ENCODE measurements at places on chromosomes 5 and 9.
A peak's percentile ranks its signal among the peaks of the same experiment; 100 is the strongest.

DNA sequence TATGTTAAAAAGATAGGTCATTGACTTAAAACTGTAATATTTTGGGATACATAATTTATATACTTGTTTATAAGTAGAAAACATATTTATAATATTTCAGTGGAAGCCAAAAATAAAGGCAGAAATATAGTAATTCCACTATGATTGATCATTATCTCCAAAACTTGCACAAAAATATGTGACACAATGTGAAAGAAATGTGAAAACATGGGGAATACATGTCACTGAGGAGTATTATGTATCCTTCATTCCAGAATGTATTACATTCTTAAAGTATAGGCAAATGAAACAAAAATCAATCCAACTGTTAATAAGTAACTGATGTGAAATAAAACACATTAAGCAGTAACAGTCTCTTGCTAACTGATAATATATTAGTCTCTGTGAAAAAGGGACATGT is 236.7 kb downstream of the CDH18 start:
- DNase-seq = no peak

GRCh38 chr5:44331471-44332050 is 57.7 kb downstream of the FGF10 start:
- DNase-seq = no peak

GRCh38 chr9:114899995-114900394 is 30.4 kb downstream of the TNFSF8 start:
- no peak for DNase-seq

- DNase-seq = no peak
Observed at GRCh38 chr9:95785209-95785608, 90.3 kb upstream of the ERCC6L2 start.

DNA sequence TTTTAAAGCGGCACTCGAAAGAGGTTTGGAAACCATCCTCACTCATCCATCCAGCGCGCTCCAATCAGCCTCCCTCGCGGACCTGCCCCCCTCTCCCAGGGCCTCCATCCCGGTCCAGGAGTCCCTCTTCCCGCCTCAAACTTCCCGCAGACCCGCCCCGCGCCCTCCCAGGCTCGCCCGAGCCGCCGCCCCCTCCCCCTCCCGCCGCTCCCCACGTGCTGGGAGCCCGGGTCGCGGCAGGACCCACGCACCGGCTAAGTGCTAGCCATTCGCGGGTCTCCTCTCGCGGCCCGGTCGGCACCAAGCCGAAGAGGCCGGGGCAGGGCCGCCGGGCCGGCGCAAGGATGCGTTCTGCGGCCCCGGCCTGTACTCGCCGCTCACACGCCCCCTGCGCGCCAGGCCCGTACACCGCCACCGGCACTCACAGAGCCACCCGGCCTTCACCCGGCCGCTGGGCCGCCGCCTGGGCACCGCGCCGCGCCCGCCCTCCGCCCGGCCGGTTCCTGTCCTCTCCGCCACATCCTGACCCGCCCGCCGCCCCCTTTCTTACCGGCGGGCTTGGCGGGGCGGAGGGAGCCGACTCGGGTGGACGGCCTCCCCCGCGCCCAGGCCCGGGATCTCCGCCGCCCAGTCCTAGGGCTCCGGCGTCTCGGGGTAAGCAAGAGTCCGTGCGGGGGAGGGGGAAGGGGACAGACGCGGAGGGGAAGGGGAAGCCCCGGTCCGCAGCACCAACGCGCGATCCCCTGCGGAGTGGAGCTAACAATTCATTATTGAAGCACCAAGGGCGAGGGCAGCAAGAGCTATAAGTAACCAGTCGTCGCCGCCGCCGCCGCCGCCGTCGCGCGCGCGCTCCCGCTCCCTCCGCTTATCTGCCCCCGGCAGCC is 576 bp downstream of the CHD1 start:
- DNase-seq = peak; percentile 83

- DNase-seq = no peak
Observed at GRCh38 chr5:81779125-81779915, 28.4 kb upstream of the SSBP2 start.

- no peak for DNase-seq
Observed at GRCh38 chr5:158324236-158324635, 465.3 kb upstream of the CLINT1 start.

- no peak for DNase-seq
Observed at GRCh38 chr9:89243296-89244061, 64.9 kb upstream of the SHC3 start.

GRCh38 chr5:95557841-95558240 is 2.9 kb downstream of the ARSK start:
- no peak for DNase-seq

- DNase-seq = no peak
Observed at GRCh38 chr5:180607861-180608571, 16.7 kb upstream of the SCGB3A1 start.

DNA sequence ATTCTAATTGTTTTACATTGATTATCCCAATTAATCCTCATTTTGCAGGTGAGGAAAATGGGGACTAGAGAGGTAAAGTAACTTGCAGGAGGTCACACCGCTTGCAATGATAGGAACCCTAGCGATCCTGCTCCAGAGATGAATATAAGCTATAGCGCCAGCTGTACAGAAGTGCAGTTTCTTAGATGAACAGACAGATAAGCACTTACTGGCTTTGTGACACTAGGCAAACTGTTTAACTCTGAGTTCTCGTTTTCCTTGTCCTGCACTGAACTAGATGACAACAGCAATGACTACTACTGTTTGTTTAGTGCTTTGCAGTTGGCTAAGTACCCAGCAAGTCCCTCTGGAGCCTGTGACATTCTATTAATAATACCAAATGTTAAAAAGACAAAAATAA is 11.1 kb downstream of the LHX6 start:
- DNase-seq = no peak

DNA sequence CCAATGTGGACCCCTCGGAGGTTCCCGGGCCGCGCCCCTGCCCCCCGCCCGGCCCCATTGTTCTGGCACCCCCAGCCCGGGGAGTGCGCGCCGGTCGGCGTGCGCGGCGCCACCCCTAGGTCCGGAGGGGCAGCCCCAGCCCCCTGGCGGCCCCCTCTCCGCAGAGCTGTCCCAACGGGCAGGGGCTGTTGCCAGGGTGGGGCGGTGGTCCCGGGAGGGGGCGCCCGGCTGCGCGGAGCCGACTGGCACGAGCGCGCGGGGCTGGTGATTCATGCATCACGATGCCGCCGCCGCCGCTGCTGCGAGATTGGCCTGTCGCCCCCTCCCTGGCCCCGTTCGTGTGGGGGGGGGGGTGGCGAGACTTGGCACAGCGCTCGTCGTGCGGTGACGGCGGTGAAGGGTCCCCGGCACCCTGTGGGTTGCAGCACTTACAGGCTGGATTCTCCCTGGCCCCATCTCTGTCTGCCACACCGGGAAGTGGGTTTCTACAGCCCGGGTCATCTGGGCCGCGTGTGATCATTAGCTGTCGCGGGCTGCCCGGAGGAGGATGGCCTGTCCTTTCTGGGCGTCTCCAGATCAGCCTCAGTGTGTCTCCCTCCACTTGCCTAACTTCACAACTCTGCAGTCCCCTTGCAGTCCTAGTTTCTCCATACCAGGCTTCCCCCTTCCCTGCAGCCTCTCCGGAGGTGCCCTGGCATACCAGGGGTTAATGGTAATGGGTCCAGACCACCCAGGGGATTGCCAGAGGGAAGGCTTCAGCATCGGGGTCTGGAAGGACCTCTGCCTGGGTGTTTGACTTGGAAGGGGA is 858 bp downstream of the NCS1 start:
- peak; percentile 53 for DNase-seq

DNA sequence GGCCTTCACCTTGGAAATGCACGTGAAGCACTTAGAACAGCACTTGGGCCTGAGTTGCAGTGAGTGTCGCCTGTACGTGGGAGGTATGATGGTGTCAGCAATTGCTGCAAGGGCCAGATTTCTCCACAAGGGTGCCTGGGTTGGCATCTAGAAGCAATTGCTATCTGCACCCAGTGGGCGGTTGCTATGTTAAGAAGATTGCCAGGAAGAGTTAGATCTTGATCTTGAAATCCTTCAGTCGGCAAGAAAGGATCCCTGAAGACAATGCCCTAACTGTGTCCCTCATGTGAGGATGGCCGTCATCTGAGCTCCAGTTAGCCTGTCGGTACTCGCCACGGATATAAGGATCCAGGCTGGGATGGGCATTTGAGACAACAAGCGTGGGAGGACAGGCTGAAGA is 62.9 kb downstream of the MAMDC2 start:
- DNase-seq = no peak

Measured in WERI-Rb-1 (cell line).